ENCODE measurements at places on chromosomes 7 and 10.

DNA sequence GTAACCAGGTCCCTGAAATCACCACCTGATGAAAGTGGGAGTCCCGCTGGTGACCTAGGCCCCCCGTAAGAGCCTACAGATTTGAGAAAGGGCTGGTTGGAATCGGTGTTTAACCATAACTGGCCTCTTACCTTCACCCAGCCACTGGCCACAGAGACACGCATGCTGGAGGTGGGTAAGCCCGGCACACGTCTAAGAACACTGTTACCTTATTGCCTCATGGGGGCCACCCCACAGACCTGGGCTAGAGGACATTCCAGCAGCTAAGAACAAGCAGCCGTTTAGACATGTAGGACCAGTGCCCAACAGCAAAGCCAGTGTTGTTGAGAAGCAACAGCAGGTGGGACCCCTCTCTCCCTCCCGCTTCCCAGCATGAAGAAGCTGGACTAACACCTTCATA, 2.5 kb upstream of the GDF2 start:
- DNase-seq: no peak

- DNase-seq: no peak
These were observed 44.0 kb downstream of the ZNRF2 start for GRCh38 chr7:30328381-30328780.

- peak; percentile 10 for DNase-seq
These were observed 52.8 kb upstream of the ANAPC16 start for GRCh38 chr10:72162978-72163377.

- no peak for DNase-seq
These were observed 92.9 kb upstream of the ADAM12 start for GRCh38 chr10:126481181-126481580.

GRCh38 chr7:8615019-8615418, 181.6 kb downstream of the NXPH1 start:
- no peak for DNase-seq

GRCh38 chr7:151677581-151678226, 158.0 kb upstream of the RHEB start:
- no peak for DNase-seq

- no peak for DNase-seq
These were observed 348.6 kb downstream of the AUTS2 start for GRCh38 chr7:69946901-69947300.

DNA sequence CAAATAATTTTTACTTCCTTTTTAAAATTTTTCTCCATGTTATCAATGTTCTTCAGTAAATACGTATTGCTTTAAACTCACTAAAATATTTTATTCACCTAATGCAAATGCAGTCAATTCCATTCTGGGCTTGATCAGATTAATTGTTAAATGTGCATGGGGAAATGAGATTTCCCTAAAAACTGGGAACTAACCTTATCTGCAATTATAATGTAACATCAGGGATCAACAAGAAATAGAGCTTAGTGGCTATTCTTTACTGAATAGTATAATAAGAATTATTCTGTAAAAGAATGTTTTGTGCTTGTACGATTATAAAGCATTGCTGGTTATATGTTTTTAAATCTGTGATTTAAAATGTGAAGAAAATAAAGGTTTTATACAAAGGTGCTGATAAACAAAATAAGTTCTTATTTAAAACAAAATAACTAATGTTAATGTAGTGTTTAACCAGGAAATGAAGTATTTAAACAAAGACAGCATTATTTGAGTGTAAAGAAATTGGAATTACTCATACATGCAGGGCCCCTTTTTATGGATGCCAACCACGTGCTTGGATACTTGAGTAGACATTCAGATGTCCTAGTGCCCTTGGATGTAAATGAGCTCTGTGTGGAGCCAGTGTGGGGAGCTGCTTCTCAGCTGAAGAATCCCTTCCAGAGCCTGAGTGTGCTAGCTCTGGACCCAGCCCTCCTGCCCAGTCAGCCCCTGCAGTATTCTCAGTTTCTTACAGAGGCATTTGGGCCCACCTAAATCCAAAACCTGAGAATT, 84.2 kb downstream of the REEP3 start:
- DNase-seq: no peak

DNA sequence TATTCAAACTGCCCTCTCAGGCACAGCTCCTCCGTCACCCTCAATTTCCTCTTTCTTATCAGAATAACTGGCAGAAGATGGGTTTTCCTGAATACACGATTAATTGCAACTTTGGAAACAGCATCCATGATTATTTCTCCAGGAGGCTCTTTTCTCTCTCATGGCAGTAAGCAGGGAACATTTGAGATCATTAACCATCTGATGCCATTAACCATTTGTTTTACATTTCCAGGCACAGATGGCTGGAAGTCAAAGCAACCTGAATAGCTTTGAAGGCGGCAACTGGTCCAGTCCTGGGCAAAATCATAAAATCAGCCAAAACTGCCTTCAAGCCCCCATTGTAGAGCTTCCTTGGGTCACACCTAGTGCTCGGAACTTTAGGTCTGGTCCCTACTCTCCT, 289.5 kb upstream of the AOAH start:
- DNase-seq: no peak

- DNase-seq: no peak
These were observed 190.9 kb downstream of the RNLS start for GRCh38 chr10:88392222-88392621.

DNA sequence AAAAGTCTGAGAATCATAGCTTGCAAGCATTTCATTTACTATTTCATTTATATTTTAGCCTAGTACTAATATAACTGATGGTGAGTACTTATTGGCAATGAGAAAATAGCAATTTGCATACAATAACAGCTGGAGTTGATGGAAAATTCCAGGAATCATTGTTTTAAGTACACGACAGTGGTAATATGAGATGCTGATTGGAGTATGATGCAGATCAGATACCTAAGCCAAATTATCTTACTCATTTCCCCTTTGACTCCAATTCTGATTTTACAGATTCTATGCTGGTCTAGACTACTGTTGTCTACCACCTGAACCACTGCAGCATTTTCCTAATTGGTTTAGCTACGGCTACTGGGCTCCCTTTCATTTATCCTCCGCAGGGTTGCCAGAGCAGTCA, 36.7 kb downstream of the GNG11 start:
- DNase-seq: no peak

GRCh38 chr10:58615237-58615935, 102.7 kb downstream of the BICC1 start:
- no peak for DNase-seq

DNA sequence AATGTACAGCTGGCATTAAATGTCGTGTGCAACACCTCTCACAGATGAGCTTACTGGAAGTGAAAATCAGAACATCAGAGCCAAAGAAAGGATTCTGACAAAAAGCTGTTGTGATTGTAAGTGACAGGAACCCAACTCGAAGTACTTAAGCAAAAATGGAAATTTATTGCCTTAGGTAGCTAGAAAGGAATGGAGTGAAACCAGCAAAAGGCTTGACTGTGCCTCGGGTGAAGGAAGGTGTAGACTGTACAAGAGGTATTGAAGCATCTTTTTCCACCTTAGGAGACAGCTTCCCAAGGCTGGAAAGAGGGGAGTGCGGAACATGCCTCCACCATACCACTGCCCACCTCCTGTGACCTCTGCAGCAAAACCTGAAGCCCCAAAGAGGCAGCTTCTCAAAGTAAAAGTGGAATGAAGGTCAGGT, 27.3 kb upstream of the ITGB1 start:
- no peak for DNase-seq

GRCh38 chr7:127968547-127968946, 62.7 kb downstream of the LRRC4 start:
- DNase-seq: no peak

DNA sequence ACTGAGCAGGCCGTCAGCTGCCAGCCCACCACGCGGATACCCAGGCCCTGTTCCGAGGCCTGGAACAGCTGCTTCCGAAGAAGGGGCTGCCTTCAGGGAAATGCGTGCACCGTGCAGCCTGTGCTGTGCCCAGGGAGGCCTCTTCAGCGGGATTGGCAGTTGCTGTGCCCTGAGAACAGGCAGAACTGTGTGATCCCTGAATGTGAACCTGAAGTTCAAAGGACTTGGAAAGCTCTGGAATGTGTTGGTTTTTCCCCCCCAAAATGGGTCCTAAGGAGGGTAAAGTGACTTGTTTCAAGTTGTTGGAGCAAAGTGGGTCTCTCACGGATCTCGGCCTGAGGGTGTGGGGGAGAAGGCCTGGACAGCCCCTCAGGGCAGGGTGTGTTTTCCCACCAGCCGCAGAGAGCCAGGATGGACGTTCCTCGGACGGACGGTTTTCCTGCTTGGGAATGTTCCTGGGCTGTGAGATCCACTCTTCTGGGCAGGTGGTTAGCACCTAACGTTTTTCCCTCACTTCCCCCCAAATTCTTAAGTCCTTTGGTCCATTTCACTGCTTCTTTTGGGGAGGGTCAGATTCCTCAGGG, 2.1 kb downstream of the SPRN start:
- DNase-seq: no peak

- DNase-seq: peak; percentile 15
These were observed 142.6 kb upstream of the TMEM196 start for GRCh38 chr7:19916046-19916445.

- DNase-seq: peak; percentile 38
These were observed 38.7 kb downstream of the GLI3 start for GRCh38 chr7:42198296-42198695.

DNA sequence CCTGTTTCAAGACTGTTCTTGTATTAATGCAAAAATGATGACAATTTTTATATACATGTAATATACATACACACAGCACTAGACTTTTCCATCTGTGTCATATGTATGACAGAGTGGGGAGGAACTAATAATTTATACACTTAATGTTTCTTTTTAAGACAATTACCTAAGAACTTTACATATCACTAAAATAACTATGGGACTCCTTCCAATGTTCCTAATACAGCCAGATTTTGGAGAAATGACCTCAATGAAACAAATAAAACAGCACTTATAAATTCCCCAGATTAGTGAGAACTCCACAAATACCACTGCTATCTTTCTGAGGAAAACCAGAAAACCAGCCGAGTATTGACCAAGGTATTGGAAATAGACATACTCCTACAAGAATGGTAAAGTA, 199.4 kb downstream of the ELMO1 start:
- DNase-seq: no peak

DNA sequence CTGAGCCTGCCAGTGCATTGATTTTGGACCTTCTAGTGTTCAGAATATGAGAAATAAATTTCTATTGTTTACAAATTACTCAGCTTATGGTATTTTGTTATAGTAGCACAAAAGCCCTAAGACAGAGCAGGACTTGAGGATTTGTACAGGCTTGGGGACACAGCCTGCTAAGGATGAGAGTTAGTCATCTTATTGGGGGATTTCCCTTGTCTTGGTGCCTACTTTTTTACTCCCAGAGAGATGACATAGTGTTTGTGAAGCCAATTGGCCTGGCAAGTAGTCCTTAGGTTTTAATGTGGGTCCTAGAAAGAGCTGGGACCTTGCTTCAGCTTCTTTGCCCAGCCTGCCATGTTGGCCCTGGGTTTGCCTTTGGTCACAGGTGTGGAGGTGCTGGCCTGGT, 364.0 kb downstream of the REEP3 start:
- DNase-seq: no peak

GRCh38 chr10:5526691-5527331, 2.0 kb downstream of the CALML3 start:
- no peak for DNase-seq

DNA sequence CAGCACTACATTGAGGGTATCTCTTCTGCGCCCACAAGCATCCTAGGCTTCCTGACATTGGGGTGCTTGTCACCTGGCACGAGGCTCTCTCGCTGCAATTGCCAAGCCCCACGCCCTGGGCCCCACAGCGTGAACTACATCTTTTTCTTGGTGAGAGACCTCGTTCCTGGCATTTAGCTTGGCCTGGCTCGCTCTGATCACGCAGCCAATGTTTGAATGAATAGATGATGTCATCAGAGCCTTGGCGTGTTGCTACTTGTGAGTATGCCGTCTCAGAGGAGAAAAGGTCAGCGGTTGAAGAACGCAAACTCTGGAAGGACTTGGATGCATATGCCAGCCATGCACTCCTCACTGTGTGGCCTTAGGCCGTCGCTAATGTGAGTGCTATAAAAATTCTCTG, 150.2 kb upstream of the AUTS2 start:
- peak; percentile 26 for DNase-seq

- no peak for DNase-seq
These were observed 2.7 kb upstream of the IGFBP3 start for GRCh38 chr7:45923818-45924217.

- DNase-seq: no peak
These were observed 6.5 kb downstream of the TBRG4 start for GRCh38 chr7:45104844-45105587.

- DNase-seq: no peak
These were observed 77.5 kb downstream of the GPR26 start for GRCh38 chr10:123743441-123744223.
